H9 (cell line): ENCODE measurements at places on chromosomes 7 and 10.

DNA sequence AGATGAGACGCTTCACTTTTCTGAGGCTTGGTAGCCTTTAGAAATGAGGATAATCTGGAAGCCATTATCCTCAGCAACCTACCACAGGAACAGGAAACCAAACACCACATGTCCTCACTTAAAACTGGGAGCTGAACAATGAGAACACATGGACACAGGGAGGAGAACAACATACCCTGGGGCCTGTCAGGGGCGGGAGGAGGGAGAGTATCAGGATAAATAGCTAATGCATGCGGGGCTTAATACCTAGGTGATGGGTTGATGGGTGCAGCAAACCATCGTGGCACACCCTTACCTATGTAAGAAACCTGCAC lies 48.9 kb downstream of the LRGUK start:
- no peak for DNase-seq

DNA sequence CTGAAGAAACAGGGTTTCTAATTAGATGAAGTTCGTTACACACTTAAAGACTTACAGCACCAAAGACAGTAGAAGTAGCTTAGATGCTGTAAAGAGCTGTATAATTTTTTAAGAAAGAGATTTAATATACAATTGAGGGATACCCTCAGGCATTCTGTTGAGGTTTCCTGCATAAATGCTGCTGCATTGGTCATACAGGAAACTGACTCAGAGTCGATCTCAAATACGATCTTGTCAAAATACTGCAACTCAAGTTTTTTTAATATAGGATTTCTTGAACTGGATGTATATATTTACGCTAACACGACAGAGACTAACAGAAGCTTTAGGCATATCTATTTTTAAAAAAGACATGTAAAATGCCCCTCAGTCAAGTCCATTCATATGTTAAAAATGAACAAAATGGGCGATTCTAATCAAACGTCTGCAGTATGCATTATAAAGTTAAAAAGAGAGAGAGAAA lies 2.4 kb upstream of the ARID5B start:
- no peak for DNase-seq

GRCh38 chr10:87712913-87713616 lies 53.4 kb downstream of the PAPSS2 start:
- no peak for DNase-seq

GRCh38 chr10:49288341-49289065 lies 10.5 kb upstream of the C10orf71 start:
- no peak for DNase-seq

- DNase-seq: no peak
Observed at GRCh38 chr10:75209086-75209920, 1.3 kb upstream of the VDAC2 start.

- no peak for DNase-seq
Observed at GRCh38 chr10:105605918-105606317, 964.8 kb downstream of the SORCS3 start.

DNA sequence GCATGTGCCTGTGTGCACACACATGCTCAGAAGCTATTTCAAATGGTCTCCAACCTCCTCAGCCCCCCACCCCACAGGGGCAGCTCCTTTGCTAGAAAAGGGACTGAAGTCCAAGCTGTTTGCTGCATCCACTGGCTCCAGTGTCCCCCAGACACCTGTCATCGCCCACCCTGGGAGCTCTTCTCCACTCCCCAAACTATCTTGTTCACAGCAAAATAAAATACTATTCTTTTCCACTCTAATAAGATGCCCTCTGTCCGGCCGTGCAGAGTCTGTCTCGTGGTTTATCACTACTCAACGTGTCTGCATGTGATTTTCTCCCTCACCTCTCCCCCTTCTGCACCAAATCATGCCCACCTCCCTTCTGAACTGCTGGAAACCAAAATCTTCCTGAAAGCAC lies 25.6 kb downstream of the HIPK2 start:
- no peak for DNase-seq

- DNase-seq: no peak
Observed at GRCh38 chr7:44448922-44449583, 41.4 kb downstream of the NUDCD3 start.

DNA sequence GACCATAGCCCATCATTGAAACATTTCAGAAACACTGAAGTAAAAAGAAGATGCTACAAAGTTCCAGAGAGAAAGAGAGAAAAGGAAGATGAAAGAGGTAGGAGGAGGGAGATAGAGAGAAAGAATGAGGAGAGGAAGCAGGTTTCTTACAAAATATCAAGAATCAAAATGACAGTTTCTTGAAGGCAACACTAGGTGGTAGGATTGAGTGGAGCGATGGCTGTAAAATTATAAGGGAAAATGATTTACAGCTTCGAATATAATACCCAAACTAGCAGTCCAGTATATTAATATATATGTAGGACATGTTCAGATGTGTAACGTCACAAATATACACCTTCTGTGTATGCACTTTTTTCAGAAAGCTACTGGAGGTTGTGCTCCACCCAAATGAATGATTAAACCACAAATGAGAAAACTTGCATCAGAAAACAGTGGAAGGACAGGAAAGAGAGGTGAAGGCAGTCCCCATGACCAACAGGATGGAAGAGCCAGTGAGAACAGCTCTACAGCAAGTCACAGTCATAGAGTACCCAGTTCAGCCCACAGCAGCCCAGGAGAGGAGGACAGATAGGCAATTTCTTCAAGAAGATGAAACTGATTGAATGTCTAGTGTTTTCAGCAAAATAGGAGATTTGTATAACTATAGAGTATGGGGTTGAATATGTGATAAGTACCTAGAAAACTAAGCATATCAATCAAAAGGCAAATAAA lies 151.5 kb upstream of the TARP start:
- no peak for DNase-seq

- DNase-seq: no peak
Observed at GRCh38 chr7:92137557-92137956, 3.3 kb upstream of the CYP51A1 start.

- no peak for DNase-seq
Observed at GRCh38 chr7:41298409-41298808, 404.5 kb downstream of the INHBA start.

DNA sequence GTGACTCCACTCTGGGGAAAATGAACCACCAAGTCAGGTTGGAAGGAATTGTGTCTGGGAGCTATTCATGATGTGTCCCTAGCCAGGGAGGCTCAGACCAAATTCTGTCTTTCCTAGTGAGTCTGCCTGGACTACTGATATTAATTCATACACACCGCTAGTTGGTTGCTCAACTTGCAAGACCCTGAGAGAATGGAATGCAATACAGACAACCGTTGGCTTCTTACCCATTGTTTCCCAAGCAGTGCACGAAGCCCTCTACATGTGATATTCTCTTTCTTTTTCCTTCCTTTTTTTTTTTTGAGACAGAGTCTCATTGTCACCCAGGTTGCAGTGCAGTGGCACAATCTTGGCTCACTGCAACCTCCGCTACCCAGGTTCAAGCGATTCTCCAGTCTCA lies 19.4 kb upstream of the SRGN start:
- no peak for DNase-seq

DNA sequence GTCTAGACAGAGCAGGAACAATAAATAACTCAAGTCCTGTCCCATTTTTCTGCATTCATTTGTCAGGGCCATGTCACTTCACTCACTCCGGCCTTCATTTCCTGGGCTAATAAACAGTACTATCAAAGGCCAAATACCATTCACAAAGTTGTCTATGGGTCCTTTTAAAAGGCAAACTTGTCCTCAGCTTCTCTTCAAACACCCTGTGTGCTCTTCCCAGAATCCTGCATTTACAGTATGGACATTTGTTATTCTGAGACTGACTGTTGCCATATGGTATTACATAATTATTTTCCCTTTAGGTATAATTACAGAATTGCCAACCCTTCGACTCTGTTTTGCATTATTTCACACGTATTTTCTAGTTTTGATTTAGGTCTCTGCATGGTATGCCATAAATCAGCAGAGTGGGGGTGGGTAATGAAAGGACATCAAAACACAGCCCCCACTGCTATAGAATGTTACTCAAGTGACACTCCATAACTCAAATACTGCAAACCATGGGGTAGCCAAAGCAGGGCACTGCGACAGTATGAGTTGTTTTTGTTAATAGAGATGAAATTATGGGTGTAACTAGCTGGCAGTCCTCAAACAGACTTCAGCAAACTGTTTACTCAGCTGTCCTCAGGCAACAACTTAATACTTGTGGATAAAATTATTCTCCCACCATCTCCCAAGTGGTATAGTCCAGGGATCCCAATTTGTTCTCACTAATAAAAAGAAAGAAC lies 183.7 kb downstream of the TRIL start:
- DNase-seq: no peak

- DNase-seq: no peak
Observed at GRCh38 chr10:43117777-43118583, 20.3 kb upstream of the CSGALNACT2 start.

GRCh38 chr10:31642281-31642680 lies 286.4 kb downstream of the ARHGAP12 start:
- no peak for DNase-seq

- DNase-seq: no peak
Observed at GRCh38 chr7:52472006-52472620, 563.3 kb upstream of the POM121L12 start.

DNA sequence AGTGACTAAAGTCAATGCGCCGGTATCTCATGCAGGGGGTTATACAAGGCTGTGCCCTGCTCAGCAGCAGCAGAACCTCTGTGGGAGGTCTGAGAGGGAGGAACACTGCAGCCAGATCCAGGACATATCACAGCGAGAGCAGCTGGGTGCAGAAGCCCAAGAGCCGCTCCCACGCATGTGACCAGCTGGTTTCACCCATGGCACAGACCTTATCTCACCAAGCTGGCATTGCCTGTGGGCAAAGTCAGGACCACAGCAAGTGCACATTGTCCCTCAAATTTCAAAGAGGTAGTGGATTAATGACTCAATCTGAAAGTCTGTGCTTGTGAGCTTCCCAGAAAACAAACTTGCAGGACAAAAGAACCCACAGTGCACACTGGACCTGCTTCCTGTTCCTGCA lies 31.6 kb upstream of the AKR1C1 start:
- no peak for DNase-seq

DNA sequence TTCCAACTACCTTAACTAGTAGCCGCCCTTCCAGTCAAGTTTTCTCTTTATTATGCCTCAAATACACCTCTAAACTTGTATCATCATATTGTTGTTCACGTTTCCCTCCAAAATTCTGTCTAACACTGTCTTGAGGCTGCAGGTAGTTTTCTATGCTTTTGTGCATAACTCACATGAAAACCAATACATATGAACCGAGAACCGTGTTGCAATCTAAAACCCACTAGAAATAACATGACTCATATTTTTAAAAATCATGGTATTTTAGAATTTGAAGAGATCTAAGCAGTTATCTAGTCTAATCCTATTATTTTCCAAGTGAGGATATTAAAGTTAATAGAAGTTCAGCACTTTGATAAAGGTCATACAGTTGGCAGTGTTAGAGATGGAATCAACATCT lies 18.2 kb downstream of the LIPF start:
- DNase-seq: no peak

DNA sequence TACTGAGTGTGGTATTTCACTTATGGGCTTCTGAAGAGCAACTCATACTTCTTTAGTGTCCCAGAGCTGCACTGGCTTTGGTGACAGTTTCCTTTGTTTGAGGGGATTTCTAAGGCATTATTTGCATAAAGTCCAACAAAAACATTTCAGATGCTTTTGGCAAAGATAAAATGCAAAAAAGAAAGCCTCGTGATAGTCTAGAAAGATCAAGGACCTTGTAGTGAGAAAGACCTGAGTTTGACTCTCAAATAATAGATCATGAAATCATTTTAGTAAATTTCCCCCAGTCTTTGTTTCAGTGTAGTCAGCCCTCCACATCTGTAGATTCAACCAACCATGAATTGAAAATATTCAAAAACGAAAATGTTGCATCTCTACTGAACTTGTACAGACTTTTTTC lies 107.4 kb downstream of the EEPD1 start:
- DNase-seq: no peak

- DNase-seq: no peak
Observed at GRCh38 chr10:89670926-89671325, 25.9 kb upstream of the PANK1 start.

DNA sequence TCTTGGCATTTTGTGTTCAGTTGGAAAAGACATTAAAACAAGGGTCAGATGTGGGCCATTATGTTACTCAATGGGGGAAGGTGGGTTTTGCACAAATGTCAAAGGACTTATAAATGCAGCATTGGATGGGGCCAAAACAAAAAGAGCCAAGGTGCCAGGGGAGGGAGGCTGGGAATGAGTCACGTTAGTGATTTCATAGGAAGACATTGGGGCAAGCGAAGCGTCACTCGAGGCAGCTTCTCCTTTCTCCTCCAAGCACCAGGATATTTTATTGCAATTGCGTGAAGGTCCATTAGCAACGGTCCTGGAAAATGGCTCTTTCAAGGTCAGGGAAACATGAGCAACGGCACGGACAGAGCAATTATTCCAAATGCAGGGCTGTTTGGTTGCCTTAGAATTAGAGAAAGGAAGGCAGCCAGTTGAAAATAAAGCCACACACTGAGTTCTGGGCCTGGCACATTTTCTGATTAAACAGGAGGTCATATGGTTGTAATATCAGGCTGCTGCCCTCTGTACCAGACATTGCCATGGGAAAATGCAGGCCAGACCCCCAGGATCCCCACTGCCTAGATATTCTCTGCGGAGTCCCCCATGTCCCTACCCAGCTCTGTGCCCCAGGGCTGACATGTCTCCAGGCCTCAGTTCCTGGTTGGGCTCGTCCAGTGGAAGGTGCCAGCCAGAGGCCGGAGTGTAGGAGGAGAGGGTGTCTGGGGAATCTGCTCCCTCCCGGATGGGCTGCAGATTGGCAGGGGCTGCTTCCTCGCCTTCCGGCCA lies 63.3 kb upstream of the NANOS1 start:
- DNase-seq: peak; percentile 8

DNA sequence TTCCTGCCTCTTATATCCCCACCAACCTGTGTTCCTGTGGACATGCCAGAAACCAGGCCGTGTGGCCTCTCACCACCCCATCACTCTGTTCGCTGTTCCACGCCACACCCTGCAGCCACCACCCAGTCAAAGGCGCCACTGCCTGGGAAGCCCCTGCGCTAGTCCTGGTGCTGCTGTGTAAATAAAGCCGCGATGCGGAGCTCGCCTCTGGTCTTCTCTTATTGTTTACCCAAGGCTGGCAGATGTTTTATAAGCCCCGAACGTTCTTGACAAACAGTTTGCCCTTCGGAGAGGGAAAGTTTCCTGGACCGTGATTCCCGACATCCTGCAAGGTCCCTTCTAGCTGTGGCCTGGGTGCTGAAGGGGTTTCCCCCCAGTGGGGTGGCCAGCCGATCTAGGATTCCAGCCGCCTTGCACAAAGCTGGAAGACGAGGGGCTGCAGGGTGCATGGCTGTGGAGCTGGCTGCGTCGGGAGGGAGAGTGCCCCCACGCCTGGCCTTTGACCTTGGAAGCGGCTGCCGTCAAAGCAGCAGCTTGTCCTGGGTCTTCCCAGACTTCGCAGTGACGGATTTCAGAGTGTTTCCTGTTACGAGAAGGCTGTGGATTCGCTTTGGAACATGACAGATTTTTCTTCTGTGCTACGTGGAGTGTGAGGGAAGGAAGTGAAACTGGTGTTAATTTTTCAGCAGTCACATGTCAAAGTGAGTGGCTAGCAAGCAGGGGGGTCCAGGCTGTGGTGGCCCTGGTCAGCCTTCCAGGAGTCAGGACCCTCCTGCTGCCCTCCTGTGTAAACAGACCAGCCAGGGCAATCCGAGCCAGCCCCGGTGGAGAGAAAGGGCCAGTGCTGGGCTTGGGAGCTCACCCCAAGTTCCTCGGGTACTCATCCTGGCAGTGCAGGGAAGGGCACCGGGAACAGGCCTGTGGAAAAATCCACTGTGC lies 61.6 kb downstream of the LHPP start:
- DNase-seq: no peak

- no peak for DNase-seq
Observed at GRCh38 chr10:14350006-14350405, 19.3 kb upstream of the FRMD4A start.
